Skeletal muscle tissue (tissue), 5 donors: ENCODE measurements at places on chromosomes 2 and 18. TPM values are rescaled to one million over a fixed set of nuclear protein-coding genes. Genes with fewer than 3 reads are reported as not detected.

The SLC16A14 gene
- total RNA-seq = 2.6 TPM

The FAM237A gene
- total RNA-seq = not detected

The CHST9 gene
- total RNA-seq = 0.52 TPM

The ANKRD29 gene
- total RNA-seq = 3.7 TPM

The HOXD8 gene
- total RNA-seq = 18.8 TPM

The DSG1 gene
- total RNA-seq = not detected
